ENCODE measurements at places on chromosomes 2 and 18.

DNA sequence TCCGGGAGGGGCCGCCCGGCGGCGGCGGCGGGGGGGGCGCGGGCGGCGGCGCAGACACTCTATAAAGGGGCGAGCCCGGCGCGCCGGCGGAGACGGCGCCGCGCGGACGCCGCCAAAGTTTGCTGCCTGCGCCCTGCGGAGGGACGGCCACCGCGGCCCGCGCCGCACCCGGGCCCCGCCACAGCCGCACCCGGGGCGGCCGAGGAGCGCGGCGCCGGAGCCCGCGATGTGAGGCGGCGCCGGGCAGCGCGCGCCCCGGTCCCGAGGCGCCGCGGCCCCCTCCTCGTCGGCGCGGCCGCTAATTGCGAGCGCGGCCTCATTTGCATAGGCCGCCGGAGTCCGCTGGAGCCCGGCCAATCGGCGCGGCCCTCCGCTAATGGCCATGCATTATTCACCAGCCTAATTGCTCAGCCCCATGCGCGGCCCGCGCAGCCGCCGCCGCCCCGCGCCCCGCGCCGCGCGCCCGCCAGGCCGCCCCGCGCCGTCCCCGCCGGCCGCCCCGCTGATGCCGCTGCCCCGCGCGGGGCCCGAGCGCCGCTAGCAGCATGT lies at the start of gene SALL3:
TSS of gene SALL3 (plus strand) at position 89 of the 549 bp plus-strand sequence. CDS start at position 546, 457 bp downstream.
- DNase-seq, result no peak

DNA sequence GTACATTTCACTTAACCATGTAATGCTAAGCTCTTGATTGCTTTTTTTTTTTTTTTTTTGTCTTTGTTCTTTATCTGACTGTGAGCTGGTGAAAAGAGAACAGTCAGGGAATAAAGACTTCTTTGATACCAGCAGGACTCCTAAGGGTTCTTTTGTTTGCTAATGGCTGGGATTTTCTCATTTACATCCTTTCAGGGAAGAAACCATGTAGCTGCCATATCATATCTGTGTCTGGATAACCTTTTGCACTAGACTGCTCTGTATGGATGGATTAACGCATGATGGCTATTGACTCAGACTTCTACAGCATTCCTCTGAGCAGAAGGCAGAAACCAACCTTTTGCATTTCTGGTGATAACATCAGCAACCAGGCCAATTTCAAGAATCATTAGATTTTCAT lies 504.0 kb downstream of the LRRTM4 start:
- no peak for DNase-seq

- DNase-seq, result no peak
Observed at GRCh38 chr2:48902521-48902920, 147.0 kb upstream of the LHCGR start.

DNA sequence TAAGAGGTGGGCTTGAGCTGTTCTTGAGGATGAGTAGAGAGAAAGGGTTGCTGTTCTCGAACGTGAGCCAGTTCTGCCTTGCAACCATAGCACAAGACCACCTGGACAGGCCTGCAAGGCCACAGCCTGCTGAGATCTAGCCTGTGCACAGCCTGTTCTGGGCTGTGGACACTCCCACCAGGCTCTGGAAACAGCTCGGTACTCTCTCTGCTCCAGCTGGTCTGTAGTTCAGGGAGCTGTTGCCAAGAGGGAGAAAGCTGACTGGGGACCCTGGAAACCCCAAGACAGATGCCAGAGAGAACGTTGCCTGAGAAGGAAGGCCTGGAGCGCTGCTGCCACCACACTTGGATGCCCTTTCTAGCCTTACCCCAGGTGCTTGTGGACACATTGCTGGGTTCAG lies 69.8 kb downstream of the CTIF start:
- no peak for DNase-seq

DNA sequence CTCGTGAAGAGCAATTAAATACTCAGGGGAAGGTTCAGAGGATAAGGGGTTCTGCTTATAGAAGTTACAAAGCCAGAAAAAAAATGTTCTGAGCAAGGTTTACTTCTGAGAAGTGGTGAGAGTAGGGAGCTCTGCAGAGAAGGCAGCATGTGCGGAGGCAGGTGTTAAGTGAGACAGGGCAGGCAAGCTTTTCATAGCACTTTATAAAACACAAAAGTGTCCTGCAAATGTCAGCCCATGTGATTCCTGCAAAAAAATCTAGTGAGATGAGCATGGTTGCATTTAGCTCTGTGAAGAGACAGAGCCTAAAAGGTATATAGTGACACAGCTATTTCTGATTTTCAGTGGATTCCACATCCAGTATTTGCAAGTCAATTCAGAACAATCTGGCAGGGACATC lies 223.8 kb upstream of the SYT4 start:
- no peak for DNase-seq

GRCh38 chr2:215998636-215999035 lies 14.7 kb downstream of the MREG start:
- DNase-seq, result no peak

- DNase-seq, result peak; percentile 18
Observed at GRCh38 chr2:209425471-209426071, 1.7 kb downstream of the MAP2 start.

DNA sequence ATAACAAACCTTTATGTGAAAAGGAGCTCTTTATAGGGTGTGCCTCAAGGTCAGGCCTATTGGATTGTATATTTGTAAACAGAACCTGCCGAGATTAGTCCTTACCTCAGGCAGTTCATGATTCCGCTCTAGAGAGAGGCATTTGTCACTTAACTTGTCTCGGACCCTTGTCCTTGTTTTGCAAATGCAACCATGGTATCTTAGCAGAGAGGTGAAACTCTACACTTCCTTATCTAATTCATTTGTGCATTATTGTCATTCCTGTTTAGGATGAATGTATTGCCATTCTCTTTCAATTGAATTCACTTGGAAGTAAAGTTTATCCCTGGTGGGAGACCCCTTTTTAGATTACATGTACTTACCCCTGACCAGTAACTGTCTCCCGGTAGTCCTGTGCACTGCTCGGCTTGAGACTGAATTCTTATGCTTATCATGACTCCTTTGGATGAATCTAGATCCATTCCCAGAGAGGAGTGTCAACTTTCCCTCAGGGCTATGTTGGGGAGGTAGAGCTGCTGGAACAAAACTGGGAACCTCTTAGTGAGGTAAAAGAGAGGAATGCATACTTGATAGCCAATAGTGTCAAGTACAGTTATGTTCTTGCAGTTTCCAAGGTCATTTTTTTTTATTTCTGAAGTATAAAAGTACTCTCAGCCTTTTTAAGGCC lies 46.6 kb downstream of the SGPP2 start:
- no peak for DNase-seq

- no peak for DNase-seq
Observed at GRCh38 chr2:73987109-73987947, 2.6 kb downstream of the TET3 start.

DNA sequence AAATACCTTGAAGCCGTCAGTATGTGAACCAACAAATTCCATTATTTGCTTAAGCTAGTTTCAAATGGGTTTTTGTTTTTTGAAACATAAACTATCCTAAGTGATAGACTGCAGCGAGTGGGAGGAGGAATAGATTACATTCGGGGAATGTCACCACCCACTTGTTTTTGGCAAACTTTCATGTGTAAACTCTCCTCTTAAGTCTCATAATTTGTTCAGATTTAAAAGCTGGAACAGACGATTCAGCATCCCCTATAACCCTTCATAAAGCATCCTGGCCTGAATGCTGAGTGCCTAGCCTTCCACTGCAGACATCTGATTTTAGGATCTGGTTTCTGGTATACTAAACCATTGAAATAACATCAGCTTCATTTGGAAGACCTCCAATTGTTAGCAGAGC lies 51.0 kb downstream of the CPO start:
- DNase-seq, result no peak

DNA sequence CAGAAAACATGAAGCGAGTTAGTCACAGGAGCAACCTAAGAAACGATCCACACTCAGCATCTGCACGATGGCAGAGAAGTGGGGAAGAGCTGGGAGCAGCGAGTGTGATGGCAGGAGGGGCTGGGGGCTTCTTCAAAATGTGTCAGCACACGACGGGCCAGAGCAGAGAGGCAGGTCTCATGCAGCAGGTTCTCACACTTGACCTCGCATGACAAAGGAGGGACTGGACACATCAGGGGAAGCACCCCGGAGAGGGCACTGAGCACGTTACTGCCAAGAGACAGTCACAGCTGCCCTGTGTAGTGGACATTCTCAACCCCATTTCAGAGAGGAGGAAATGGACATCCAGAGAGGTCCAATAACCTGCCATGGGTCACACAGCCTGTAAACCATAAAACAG lies 104.1 kb upstream of the CAPN13 start:
- no peak for DNase-seq

GRCh38 chr2:7976206-7976605 lies 705.6 kb upstream of the ID2 start:
- no peak for DNase-seq

- no peak for DNase-seq
Observed at GRCh38 chr2:127859712-127860085, 1.7 kb upstream of the POLR2D start.

- no peak for DNase-seq
Observed at GRCh38 chr2:129478902-129479517, 500.5 kb upstream of the RAB6C start.

DNA sequence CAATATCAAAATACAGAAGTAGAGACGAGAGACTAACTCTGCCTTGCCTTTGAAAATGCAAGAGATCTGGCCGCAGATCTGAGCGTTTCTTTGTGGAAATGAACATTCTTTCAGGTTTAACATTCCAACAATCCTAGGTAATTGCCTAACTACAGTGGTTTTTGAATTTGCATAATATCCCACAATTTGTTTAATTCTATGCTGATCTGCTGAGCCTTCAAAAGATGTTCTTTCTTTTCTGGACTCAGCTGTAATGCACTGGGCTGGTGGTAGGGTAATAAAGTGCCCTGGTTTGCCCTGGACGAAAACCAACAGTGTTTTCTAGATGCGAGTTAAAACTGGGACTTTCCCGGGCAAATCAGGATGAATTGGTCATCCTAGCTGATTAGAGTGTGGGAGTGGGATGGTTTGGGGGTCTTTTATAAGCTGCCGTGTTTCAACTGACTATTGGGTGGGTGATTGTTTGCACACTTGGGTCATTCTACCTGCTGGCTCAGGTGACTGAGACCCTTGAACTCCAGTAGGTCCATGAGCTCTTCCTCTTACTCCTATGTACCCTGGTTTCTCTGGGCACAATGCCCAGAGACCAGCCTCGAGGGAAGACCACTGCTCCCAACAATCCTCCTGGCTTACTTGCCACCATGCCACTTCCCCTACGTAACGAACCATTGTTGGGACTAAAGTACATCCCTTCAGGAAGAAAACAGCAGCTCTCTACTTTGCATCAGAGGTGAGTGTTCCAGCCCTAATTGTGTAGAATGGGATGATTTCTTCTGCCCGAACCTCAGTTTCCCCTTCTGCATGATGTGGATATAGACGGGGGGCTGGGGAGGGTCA lies 3.4 kb upstream of the PAX8 start:
- peak; percentile 56 for DNase-seq

DNA sequence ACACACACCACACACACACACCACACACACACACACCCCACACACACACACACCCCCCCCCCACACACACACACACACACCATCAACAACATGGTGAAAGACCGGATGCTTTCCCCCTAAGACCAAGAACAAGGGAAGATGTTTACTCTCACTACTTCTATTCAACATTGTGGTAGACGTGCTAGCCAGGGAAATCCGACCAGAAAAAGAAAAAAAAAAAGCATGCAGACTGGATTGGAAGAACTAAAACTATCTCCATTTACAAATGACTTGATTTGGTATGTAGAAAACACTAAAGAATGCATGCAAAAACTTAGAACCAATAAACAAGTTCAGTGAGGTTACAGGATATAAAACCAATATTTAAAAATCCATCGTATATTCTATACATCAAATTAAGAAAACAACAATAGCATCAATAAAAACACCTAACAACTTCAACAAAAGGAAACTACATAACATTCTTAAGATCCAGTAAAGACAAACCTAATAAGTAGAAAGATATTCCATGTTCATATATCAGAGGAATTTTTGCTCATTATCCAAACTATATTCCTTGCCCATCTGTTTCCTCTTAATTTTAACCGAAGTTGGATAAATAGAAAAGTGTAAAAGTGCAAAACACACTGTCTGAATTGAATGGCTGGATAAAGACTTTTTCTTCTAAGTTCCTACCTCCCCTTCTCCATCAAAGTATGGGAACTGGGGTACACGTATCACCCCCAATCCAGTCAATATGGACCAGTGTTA lies 51.5 kb upstream of the RNU4ATAC start:
- DNase-seq, result no peak

DNA sequence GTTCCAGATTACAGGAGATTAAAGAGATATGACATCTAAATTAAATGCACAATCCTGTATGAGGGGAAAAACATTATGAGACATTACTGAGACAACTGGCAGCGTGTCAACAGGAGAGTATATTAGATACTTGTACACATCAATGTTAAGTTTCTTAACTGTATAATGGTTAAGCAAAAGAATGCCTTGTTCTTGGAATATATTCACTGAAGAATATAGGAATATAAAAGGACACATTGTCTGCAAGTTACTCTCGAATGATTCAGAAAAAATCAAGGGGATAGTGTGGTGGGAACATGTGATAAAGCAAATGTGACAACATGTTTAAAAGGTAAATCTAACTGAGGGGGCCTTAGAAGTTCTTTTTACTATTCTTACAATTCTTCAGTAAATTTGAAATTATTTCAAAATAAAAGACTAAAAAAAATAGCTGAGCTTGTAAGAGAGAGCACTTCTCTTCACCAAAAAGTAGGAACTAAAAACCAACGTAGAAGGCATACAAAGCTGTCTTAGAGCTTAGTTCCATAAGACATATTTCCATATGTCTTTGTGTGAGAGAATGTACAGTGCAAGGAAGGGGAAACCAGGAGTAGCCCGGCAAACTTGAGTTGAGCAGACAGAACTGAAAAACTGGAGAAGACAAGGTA lies 7.5 kb downstream of the WDPCP start:
- DNase-seq, result no peak

DNA sequence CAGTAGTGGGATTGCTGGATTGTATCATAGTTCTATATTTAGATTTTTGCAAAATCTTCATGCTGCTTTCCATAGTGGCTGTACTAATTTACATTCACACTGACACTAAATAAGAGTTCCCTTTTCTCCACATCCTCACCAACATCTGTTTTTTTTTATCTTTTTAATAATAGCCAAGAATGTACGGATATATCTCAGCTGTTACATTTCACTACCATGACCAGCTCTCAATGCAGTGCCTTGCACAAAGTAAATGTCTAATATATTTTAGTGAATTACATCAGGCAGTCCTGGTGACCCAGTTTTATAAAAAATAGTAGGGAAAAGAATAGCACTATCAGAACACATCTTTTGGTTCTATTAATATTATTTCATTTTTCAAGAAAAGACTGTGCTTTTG lies 161.8 kb downstream of the LNPK start:
- DNase-seq, result no peak

DNA sequence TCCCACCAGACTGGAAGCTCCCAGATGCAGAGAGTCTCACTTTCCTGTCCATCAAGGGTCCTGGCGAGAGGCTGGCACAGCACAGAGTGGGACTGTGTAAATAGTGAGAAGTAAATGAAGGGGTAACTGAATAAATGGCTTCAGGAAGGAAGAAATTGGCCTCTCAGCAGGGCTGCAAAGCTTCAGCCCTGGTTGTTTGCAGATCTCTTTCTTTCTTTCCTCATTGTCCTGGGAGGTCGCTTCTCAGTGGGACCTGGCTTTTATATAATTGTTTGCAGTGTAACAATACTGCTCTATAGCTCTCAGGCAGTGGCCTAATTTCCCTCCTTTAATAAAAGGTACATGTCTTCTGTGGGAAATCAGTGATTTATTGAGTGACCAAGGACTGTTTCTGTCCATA lies 74.9 kb upstream of the GPR45 start:
- no peak for DNase-seq

- DNase-seq, result no peak
Observed at GRCh38 chr2:7427293-7428060, 510.3 kb downstream of the RNF144A start.

- DNase-seq, result no peak
Observed at GRCh38 chr2:47437287-47437686, 34.3 kb downstream of the MSH2 start.

All from kidney epithelial cell (primary cell).